ENCODE measurements at places on chromosomes 6 and 20.

GRCh38 chr20:8065691-8066090 lies 46.1 kb upstream of the TMX4 start:
- no peak for DNase-seq

DNA sequence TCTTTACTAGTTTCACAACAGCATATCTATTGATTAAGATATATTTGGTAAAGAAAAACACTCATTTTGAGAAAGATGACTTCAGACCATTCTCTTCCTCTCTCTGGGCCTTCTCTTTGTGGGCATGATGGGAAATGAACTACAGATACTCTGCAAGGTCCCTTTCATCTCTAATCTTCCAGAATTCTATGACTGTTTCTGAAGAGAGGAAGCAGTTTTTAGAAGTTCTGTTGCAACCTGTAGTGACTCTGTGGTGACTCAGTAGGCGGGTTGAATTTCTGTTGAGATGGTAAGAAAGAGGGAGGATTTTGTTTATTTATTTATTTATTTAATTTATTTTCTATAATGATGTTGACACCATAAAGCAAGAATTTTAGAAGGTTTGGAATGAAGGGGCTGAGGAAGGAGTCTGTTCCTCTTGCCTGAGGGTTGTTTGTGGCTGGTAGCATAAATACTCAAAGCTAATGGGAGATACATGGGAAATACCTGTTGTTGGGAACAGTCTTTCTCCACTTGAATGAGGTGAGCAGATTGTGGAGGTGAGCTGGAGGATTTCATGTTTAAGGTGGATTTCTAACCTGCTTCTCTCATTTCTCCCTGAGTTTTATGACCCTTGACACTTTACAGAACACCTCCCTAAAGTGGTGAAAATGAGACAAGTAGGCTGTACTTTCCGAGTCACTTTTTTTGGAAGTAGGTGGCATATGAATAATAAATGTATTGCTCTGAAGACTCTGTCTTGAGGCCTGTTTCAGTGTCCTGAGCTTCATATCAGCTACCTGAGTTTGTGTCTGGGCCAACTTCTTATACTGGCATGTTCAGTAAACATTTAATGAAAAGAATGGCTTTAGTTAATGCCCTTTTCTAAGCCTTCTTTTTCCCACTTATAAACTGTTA lies 15.0 kb downstream of the ACSS2 start:
- DNase-seq = no peak

DNA sequence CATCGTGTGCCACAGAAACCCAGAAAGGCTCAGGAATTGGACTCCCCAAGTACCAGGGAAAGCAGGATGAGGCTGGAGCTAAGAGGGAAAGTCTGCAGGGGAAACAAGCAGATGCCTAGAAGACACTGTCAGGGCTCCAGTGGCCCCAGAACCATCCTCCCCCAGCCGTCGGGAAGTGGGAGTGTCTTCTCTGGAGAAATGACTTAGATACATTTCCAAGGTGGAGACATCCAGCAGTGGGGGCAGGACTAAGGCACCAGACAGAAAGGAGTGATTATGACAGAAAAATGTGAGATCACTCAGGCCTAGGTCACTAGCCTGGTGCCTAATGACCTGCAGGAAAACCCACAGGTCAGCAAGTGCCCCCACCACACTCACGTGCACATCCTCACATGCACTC lies 36.0 kb upstream of the VSX1 start:
- DNase-seq = no peak

DNA sequence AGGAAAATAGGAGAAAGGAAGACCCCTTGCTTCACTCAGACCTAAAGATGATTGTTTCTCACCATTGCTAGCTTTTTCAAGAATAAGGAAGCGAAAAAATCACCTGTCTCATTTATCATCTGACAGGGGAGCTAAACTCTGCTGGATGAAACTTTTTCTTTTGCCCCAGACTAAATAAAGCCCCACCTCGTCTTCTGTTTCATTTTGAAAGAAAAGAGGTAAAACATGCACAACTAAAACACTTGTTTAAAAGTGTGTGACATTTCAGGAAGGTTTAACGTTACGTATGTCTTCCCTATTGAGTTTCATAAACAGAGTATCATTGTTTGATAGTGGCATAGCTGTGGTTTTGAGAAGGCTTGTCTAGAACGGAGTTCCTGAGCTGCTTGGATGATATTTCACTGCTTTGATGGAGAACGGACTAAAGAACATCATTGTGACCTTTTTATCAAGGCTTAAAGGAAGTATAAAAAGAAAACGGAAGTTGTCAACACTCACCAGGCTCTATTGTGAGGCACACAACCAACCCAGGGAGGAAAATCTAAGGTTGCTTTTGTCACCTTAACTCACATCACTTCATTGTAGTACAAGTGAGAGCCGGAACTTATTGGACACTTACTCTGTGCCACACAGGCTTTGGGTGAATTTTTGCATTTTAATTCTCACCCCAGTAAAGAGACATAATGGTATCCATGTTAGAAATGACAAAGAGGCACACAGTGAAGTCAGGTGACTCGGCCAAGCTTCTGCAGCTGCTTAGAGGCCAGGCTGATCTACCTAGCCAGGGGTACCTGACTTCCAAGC lies 29.5 kb downstream of the TSHZ2 start:
- no peak for DNase-seq

GRCh38 chr6:15344192-15344519 lies 98.3 kb downstream of the JARID2 start:
- DNase-seq = no peak

- no peak for DNase-seq
These were observed 1.9 kb upstream of the BLOC1S5 start for GRCh38 chr6:8066108-8066507.

GRCh38 chr6:119609865-119610264 lies 260.3 kb upstream of the MAN1A1 start:
- DNase-seq = no peak

DNA sequence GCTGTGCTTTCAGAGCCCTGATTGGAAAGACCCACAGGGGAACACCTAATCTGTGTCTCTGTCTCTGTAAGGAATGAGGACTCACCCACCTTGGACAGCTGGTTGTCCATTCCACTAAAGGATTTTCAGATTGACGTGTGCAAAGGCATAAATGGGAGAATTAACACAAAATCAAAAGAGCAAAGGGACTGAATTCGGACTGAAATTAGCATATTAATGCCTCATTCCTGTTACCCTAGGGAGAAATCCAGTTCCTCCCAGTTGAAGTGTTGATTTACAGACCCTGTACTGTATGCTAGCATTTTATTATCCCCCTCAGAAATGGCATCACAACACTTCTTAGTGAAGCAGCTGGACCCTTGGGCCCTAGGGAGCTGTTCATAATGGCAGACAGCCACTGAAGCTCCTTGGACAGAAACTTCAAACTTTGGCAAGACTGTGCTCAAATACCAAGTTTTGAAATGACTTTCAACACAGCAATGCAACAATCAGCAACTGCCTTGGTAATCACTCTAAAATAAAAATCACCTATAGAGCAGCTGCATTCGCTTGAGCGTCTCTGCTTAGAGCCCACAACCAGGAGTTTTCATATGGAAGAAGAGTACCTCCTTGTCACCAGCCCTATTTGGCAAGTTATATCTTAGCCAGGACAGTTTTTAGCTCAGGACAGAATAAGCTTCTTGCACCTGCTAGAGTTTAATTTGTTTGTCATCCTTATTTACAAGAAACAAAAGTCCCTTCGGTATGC lies 118.1 kb downstream of the TRDN start:
- no peak for DNase-seq

GRCh38 chr6:123000244-123000770 lies 4.3 kb downstream of the CLVS2 start:
- DNase-seq = no peak

DNA sequence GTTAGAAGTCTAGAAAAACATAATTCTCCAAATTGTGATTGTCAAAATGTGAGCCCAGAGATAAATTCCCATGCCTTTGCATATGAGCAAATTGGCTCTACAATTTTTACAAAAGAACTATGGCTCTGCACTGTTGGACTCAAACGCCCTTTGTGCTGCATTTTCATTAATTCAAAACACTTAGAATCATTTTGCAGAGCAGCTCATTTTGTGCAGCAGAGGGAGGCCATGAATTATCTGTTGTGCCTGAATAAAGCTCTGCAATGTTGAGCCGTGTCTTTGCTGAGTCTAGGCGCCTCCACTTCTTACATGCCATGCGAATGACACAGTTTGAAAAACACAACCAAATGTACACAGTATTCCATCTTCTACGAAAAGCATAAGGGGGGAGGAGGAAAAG lies 230.2 kb downstream of the PRKN start:
- DNase-seq = no peak

GRCh38 chr20:59242714-59243626 lies 57.4 kb upstream of the EDN3 start:
- DNase-seq = no peak

DNA sequence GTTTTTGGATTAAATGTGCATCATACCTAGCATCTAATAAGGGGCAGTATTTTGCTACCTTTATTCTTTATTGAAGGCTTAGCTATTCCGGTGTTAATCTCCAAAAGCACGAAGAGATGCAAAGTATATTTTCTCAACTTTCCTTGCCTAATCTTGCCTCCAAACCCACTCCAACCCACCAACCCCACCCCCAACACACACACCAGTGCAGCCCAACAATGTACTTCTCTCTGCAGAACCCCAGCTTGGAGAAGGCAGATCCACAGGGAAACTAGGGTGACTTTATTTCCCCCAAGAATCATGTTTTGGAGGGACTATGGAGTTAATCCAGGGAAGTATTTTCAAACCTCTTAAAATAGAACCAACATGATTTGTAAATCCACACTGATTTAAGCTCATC lies 73.6 kb downstream of the ZMYND8 start:
- no peak for DNase-seq

- DNase-seq = no peak
These were observed 32.0 kb upstream of the AGPAT4 start for GRCh38 chr6:161305860-161306259.

DNA sequence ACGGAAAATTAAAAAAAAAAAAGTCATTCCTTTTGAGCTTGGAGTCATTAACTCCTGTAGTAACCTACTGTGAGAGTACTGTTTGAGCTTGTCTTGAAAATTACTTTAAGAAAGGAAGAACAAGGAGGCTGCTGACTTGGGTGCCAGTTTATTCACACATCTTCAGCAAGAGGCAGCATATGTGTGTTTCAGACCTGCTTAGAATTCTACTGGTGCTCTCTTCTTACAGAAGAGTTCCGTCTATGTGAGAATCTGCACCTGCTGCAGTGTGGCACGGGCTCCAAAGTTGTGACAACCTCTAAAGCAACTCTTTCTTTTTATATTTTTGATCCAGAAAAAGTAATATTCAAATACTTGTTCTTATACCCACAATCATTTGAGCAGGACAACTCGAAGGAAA lies 117.4 kb upstream of the SOX4 start:
- no peak for DNase-seq

- DNase-seq = no peak
These were observed 22.3 kb downstream of the TTLL2 start for GRCh38 chr6:167347226-167347625.

GRCh38 chr20:39142407-39143096 lies 180.4 kb downstream of the DHX35 start:
- no peak for DNase-seq

GRCh38 chr6:52496631-52497030 lies 76.5 kb downstream of the EFHC1 start:
- DNase-seq = no peak

DNA sequence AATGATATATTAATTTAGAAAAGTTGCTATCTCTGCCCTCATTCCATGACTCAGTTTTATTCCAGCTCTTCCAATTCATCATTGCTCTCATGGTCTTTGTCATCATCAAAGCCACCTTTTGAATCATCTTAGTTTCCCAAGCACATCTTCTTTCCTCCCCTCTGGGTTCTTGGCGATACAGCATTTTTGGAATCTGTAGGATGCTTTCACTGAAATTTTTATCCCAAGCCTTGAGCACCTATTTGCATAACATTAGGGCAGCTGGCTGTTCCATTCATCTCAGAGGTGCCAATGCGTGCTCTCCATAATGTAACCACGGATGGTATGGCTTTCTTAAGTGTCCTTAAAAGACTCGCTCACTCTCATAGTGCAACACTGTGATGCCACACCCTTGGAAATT lies 100.4 kb downstream of the SNX5 start:
- no peak for DNase-seq

DNA sequence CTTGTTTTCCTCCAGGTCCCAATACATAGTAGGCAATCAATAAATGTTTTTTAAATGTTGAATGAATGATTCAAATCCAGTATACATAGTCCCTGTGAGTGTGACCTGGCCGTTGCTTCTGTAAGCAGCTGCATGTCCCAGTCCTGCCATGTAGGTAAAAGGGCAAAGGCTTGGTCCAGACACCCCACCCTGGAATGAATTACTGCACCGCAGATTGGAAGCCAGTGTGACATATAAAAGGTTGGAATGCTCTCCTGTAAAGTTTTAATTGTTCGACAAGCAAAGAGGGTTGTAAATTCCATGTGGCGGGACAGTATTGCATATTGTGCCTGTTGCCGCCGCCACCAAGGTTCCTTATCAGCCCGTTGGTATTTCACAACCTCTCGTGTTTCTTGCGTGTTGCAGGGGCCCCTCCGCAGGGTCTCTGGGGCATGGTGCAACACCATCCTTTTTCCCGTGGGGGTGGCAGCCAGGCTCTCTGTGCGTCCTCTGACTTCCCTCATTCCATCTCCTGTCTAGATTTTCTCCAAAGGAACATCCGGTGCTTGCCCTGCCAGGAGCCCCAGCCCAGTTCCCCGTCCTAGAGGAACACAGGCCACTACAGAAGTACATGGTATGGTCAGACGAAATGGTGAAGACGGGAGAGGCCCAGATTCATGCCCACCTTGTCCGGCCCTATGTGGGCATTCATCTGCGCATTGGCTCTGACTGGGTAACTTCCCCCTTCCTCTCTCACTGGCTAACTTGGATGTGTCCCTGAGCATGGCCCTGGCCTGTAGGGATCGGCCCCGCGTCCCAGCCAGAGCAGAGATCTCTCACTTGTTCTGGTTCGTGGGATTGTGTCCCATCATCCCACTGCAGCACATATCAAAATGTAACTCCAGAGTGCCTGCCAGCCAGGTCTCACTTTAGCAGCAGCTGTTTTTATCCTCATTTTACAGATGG lies 20.3 kb downstream of the POFUT1 start:
- no peak for DNase-seq

DNA sequence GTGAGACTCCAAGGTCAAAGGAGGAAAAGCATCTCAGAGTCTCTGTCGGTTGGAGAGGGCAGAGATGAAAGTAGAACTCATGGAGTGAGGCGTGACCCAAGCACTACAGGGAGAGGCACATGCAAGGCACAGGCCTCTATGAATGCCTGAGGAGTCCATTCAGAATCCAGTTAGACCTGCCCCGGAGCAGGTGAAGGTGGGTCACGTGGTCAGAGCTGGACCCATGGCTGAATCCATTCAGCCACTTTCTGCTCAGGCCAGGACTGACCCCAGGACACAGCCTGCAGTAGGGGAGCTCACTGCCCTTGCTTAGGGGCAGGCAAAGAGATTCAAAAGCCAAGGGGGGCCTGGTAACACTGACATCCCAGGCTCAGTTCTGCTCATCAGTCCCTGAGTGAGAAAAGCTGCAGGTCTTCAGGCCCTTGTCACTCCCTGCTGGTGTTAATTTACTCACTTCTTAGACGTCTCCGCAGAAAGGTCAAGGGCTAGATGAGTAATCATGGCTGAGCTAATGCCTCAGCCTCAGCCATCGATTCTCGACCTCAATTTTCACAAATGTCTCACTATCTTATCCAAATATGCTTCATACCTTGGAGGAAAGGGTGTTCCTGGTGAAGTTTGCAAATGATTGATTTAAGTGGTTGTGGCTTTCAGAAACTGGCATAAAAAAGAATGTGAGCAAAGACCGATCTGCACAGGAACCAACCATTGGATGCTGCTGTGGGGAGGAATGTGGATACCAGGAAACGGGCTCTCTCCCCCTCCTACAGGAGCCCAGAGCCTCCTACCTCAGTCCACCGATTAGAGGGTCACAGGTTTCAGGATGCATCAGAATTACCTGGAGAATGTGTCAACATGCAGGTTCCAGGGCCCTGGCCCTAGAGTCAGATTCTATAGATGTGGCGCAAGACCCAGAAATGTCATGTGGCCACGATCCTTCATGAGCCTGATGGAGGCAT lies 584.4 kb downstream of the PTPRT start:
- no peak for DNase-seq

Measured in NCI-H460 (cell line).